ENCODE measurements at places on chromosomes 12 and 14. TPM values are rescaled to one million over a fixed set of nuclear protein-coding genes. Genes with fewer than 3 reads are reported as not detected.
A peak's percentile ranks its signal among the peaks of the same experiment; 100 is the strongest.

DNA sequence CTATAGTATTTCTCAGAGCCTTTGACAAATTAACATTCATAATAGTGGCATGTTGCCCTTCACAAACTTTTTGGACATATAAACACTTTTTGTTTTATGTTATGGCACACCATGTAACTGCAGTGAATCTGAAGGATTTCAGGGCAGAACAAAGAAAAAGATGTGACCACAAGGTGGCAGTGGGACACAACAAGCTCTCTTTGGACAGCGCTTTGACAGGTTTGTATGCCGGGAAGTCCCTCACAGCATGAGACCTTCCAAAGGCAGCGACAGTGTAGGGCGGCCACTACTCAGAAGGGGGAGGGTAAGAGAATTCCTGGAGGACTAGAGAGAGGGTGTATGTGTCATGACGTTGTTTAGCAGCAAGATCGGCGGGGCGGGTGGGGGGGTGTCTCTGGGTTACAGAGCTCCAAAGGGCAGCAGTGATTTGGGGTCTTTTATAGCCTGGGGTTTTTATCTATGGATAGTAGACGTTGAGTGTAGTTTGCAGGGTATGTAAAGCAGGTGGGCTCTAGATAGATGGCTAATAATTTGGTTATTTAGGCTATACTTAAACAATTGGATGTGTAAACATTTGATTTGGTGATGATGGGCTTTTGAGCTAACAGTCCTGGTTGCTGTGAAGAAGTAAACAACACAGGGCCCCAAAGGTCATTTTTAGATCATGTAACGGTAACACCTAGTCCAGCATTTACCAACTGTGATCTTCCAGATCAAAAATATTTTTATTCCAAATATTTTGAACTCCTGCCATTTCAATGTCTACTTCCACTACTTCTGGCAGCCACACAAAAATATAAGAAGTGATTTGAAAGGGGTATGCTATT, 22.9 kb downstream of the ETFBKMT start:
- peak; percentile 75 for DNase-seq

CLEC7A gene
- total RNA-seq: 0.41 TPM

GRCh38 chr14:33081259-33081658, 142.6 kb downstream of the NPAS3 start:
- no peak for DNase-seq

GRCh38 chr14:95023886-95024285, 133.4 kb downstream of the DICER1 start:
- no peak for DNase-seq

NXPH4 gene
- 2.5 TPM for total RNA-seq

DNA sequence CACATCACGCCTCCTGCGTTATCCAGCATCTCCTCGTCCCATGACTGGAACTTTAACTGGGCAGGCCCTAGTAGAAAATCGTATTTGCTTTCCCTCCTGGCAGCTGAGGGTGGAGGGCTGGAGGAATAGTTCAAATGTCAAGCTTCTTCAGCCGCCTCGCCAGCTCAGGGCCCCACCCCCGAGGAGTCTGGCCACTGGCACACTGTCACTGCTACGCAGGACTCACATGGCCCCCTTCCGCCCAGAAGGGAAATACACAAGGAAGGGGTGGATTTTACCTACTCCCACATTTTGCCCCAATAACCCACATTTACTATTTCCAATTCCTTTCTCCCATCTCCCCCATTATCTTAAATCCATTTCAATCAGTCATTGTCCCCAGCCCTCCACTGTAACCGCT, 8.6 kb downstream of the SLC6A13 start:
- no peak for DNase-seq

DNA sequence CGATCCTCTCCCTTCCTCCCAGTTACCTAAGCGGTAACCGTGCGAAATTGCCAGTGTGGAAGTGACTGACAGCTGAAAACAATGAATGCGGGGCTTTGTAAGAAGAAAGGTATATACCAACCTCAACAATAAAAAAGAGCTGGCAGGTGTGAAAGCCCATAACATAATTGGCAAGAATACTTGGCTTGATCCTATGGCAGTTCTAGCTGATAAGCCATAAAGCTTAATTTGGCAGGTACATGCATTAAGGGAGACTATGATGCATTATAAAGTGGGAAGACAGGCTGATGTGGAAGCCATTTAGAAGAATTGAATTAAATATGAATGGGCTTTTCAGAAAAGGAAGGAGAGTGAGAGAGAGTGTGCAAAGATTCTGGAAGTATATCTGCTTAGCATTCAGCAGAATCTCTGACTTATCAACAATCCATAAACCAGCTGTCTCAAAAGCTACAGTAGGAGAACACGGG, 71.3 kb downstream of the CRACR2A start:
- no peak for DNase-seq

PCBP2 gene
- 379 TPM for total RNA-seq

DNA sequence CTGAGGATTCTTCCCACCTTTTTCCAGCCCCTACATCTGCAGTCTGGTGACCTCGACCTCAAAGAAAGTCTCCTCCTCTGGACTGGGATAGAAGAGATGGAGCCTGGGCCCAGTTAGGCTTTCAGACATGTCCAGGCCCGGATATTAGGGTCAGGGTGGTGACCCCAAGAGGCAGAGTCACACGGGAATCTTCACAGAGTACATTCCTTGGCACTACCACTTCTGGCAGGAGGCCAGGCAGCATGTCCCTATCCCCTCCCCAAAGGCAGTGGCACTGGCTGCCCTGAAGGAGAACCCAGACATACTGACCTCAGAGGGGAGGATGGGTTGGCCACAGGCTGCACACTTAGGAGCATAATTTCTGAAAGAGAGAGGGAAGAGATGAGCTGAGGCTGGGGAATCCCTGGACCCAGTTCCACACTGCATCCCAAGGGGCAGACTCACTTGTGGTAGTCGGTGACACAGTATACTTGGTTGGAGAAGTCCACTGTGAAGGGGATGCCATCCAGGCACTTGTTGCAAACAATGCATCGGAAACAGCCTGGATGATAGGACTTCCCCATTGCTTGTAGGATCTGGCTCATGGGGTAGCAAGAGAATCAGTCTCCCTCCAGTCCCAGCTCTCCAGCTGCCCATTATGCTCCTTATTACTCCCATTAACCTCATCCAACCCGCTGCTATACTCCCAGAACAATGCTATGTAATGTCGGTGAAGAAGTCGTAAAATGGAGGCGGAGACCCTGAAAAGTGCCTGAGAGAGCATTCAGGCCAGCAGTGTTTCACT, 7.6 kb downstream of the AJUBA start:
- no peak for DNase-seq

DNA sequence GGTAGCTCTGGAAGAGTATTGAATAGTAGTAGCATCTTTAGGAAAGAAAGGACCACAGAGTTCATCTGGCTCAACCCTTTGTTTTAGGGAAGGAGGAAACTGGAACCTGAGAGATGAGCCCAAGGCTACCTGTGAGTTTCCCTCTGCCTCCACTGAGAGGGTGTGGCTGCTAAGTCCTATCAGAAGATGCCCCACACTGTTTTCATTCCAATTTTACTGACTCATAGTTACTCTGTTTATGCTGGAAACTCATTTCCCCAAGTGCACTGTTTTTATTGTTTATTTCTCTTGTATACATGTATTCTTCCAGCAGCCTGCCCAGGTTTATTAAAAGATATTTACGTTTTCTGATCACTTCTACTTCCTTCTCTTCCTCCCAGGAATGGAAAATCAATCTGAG, 127.4 kb upstream of the ARHGAP5 start:
- no peak for DNase-seq

DNA sequence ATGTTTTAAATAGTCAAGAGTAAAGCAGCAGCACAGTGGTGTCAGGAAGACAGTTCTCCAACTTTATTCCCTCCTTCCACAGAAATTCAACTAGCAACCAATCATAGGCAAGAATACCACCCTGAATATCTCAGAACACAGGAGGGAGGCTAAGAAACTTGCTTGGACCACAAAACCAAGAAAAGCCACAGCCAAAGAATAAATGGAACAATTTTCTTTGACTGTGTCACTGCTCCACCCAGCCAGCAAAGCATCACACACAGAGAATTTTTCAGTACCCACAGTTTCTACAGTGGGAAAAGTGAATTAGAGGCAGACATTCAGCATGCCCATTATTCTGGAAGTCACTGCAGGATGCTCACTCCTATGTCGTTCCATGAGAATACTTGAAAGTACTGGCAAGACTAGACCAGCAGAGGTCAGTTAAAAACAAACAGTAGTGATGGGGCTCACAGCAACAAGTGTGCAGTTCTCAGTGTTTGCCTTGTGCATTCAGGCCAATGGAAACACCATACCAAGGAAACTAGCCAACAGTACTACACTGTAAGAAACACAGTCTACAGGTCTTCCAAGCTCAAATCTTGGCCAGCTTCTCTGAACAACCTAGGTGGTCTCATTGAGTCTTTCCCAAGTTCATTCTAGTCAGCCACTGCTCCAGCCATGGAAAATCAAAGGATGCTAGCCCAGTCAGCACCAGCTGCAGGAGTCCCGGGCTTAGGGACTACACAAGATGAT, 56.8 kb upstream of the FOXG1 start:
- no peak for DNase-seq

EML5 gene
- not detected for total RNA-seq

MYF5 gene
- not detected for total RNA-seq

All from glomerular endothelial cell (primary cell).